ENCODE measurements at places on chromosomes 7 and 10. TPM values are rescaled to one million over a fixed set of nuclear protein-coding genes. Genes with fewer than 3 reads are reported as not detected.

Gene ZNF425
- 1.9 TPM for polyA plus RNA-seq

Gene VIM
- 183 TPM for polyA plus RNA-seq

Gene GJD4
- not detected for polyA plus RNA-seq

Gene FAM13C
- polyA plus RNA-seq = not detected

Gene GPR85
- not detected for polyA plus RNA-seq

Gene GLI3
- polyA plus RNA-seq = not detected

Gene NKX2-3
- not detected for polyA plus RNA-seq

Gene POU6F2
- not detected for polyA plus RNA-seq

Gene NKX1-2
- not detected for polyA plus RNA-seq

Gene TAS2R5
- polyA plus RNA-seq = not detected

Gene NPSR1
- not detected for polyA plus RNA-seq

Gene HOXA5
- 0.42 TPM for polyA plus RNA-seq

Measured in immature natural killer cell (primary cell).